ENCODE measurements at places on chromosomes 5 and 9. TPM values are rescaled to one million over a fixed set of nuclear protein-coding genes. Genes with fewer than 3 reads are reported as not detected.
A peak's percentile ranks its signal among the peaks of the same experiment; 100 is the strongest.

WNK2 gene
- 133 TPM for total RNA-seq

ANKHD1 gene
- total RNA-seq: 147 TPM

PCAT7 gene
- total RNA-seq: 1.9 TPM

SLC44A1 gene
- total RNA-seq: 94.1 TPM

ARID3C gene
- total RNA-seq: not detected

DNA sequence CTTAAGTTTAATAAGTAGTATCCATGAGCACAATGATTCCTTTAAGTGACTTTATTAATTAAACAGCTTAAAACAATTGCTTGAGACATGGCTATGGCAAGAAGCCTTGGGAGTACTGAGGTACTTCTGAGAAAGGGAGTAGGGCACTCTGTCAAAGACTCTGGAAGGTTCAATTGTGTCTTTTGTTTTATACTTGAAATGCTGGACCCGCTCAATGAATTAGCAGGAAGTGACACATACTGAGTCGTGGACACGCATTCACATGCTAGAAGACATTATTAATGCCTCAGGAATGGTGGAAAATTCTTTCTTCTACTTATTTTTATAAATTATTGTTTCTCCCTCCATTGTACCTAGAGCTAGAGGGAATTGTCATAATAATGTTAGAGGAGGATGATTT, 347.3 kb upstream of the ZNF608 start:
- no peaks in the 10 kb centered on the region for H3K27me3 ChIP-seq
- no peaks in the 10 kb centered on the region for H3K36me3 ChIP-seq
- no peak for DNase-seq
- no peak overlapping the region for H3K4me3 ChIP-seq
- no peaks in the 10 kb centered on the region for H3K4me1 ChIP-seq

DNA sequence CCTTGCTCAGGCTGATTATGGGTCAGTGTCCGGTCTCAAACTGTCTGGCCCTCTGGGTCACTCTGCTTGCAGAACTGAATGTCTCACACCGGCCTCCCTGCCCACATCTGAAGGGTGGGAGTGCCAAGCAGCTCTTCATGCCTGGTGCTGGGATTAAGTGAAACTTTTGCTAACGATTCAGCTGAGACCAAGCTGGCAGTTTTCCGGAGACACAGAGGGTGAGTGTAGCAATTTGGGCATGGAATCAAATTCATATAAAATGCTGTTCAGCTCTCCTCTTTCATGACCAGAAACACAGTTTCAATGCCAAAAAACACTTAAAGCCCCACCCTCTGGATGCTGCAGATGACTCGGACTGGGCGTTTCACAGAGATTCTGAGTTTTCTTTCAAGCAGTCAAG, 207.5 kb downstream of the NXNL2 start:
- H3K36me3 ChIP-seq: no peaks in the 10 kb centered on the region
- H3K4me3 ChIP-seq: no peak overlapping the region
- H3K27me3 ChIP-seq: no peaks in the 10 kb centered on the region
- peaks cover 14% of the 10 kb centered on the region for H3K4me1 ChIP-seq
- DNase-seq: no peak
- no peak overlapping the region for H3K27ac ChIP-seq

DNA sequence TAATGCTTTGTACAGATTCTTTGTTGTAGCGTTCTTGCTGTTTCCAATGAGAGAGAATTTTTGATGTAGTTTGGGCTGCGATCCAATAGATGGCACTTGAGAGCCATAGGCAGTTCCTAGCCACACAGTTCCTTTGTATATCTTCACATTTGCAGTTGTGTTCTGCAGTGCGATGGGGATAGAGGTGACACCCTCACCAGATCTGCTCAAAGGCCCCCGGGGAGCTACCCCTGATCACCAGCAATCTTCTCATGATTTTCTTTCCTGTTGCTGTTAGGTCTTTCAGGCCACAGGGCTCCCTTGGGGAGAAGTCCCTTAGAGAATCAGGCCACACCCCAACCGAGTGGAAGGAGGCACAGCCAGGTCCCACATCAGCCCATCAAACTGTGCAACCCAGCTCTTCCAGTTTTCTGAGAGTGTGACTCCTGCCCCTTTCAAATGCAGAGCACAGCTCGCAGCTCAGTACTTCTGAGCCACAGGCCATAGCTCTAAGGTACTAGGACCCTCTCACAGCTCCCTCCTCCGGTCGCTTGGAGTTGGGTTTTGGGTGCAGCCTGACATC, 353.7 kb downstream of the SLCO4C1 start:
- no peaks in the 10 kb centered on the region for H3K4me1 ChIP-seq
- no peak overlapping the region for H3K27ac ChIP-seq
- DNase-seq: peak; percentile 12
- no peaks in the 10 kb centered on the region for H3K27me3 ChIP-seq
- H3K4me3 ChIP-seq: no peak overlapping the region

DNA sequence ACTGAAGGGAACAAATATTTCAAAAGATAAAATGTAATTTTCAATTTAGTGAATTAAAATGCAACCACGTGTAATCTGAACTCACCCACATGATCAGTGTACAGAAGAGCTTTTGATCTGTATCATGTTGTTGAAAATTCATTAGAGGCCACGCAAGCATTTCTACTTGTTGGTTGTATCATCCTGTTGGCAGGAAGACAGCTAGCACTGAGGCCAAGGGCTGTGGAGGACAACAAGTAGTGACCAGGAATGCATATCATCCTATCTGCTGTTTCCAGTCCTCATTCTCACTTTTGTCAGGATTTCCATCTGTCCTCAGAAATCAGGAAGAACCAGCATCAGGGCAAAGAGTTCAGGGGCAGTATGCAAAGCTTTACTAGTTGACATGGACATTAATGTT, 29.9 kb upstream of the CKS2 start:
- no peak overlapping the region for H3K27ac ChIP-seq
- no peaks in the 10 kb centered on the region for H3K27me3 ChIP-seq
- H3K4me1 ChIP-seq: no peaks in the 10 kb centered on the region
- H3K36me3 ChIP-seq: no peaks in the 10 kb centered on the region

GRCh38 chr5:94856257-94856800, 237.9 kb downstream of the SLF1 start:
- no peak overlapping the region for H3K27ac ChIP-seq
- no peak for DNase-seq
- no peaks in the 10 kb centered on the region for H3K4me1 ChIP-seq
- H3K36me3 ChIP-seq: no peaks in the 10 kb centered on the region

DNA sequence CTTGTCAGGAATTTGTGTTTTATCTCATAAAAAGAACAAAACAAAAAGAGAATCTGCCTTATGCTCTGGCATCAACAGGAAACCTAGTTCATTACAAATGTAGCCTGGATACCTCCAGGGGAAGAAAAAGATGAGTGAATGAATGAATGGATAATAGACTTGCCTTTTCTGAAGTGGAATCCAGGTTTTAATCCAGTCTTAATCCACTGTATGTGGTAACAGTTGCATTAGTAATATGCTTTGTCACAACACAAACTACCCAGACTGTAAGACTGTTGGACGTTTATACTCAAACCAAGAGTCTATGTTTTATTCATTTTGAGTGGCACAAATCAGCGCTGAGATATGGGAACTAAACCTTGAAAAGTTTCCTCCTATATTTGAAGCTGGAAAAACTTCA, 32.1 kb upstream of the MAP3K1 start:
- no peak for DNase-seq
- no peak overlapping the region for H3K4me3 ChIP-seq
- H3K27me3 ChIP-seq: no peaks in the 10 kb centered on the region

DNA sequence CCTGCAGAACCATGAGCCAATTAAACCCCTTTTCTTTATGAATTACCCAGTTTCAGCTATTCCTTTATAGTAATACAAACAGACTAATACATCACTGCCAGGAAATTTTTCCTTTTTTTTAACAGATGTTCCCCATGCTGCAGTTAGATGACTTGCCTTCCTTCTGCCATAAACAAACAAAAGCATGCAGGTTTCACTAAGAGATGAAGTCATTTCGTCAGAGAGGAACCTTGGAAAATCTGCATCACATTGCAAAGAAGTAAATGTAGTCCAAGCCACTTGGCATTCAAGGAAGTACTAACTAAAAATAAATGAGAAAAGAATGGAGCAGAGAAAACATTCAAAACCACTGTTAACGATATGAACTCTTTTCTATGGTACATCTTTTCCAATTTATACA, 194.1 kb upstream of the EFNA5 start:
- no peak overlapping the region for H3K4me3 ChIP-seq
- no peak overlapping the region for H3K27ac ChIP-seq
- H3K4me1 ChIP-seq: no peaks in the 10 kb centered on the region
- DNase-seq: no peak
- H3K36me3 ChIP-seq: no peaks in the 10 kb centered on the region

DNA sequence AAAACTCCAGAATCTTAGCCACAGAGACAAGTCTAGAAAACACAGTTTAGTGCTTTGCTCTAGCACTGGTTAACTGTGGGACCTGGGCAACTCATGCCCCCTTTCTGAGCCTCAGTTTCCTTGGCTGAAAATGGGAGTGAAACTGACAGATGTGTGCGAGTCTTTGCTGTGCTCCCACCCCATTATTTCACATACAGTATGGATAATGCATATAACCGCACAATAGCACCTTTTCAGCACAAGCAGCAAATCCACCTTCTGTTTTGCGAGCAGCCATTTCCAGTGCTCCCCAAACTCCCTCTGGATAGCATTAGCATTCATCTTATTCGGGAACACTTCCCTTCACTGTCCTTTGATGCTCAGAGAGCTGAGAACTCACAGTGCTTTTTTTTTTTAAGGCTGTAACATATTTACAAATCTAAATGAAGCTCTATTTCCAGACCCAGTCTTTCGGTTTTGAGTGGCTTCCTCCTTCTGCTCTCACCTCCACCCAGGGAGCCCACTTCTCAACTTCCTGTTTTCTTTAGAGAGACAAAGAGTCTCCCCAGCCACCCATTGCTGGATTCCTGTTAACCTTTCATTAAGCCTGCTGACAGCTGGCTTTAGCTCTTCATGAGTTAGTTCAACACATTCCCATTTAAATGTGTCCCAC, 49.2 kb downstream of the TIMD4 start:
- H3K27ac ChIP-seq: peak overlapping the region; percentile 25
- no peaks in the 10 kb centered on the region for H3K36me3 ChIP-seq
- H3K4me3 ChIP-seq: no peak overlapping the region
- peaks cover 8% of the 10 kb centered on the region for H3K4me1 ChIP-seq
- DNase-seq: peak; percentile 38
- H3K27me3 ChIP-seq: no peaks in the 10 kb centered on the region

DNA sequence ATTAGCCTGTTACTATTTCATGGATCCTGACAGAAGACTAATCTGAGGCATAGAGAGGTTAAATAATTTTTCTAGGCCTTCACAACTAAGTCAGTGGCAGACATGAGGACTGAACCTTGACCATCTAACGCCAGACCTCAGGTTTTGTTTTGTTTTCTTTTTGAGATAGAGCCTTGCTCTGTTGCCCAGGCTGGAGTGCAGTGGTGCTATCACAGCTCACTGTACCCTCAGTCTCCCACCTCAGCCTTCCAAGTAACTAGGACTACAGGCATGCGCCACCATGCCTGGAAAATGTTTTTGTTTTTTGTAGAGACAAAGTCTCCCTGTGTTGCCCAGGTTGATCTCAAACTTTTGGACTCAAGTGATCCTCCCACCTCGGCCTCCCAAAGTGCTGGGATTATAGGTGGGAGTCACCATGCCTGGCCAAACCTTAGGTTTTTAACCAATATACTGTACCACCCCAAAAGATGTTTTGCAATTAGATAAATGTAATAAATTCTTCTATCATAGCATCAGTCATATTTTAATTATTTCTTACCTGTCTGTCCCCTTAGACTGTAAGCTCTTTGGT, 35.4 kb downstream of the ERCC6L2 start:
- no peaks in the 10 kb centered on the region for H3K4me1 ChIP-seq
- no peak for DNase-seq
- H3K27ac ChIP-seq: no peak overlapping the region
- no peak overlapping the region for H3K4me3 ChIP-seq

GRCh38 chr5:98679963-98680362, 93.5 kb upstream of the RGMB start:
- no peak overlapping the region for H3K27ac ChIP-seq
- H3K4me3 ChIP-seq: no peak overlapping the region
- no peaks in the 10 kb centered on the region for H3K36me3 ChIP-seq
- no peaks in the 10 kb centered on the region for H3K4me1 ChIP-seq

All from transverse colon (tissue), 4 donors.